ENCODE measurements at places on chromosomes 7 and 10.

DNA sequence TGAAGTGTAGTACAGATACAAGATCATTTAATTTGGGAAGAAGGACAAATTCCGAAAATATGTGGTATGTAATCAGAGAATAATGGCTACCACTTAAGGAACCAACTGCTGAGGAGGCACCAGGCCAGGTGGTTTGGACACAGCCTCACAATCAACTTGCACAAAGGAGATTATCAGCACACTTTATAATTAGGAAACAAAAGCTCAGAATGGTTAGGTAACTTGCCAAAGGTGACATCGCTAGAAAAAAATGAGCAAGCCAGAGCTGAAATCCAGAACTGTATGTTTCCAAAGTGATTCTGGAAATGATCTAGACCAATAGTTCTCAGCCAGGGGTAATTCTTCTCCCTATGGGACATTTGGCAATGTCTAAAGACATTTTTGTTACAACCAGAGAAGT is 36.6 kb downstream of the ERCC6 start:
- DNase-seq: no peak

DNA sequence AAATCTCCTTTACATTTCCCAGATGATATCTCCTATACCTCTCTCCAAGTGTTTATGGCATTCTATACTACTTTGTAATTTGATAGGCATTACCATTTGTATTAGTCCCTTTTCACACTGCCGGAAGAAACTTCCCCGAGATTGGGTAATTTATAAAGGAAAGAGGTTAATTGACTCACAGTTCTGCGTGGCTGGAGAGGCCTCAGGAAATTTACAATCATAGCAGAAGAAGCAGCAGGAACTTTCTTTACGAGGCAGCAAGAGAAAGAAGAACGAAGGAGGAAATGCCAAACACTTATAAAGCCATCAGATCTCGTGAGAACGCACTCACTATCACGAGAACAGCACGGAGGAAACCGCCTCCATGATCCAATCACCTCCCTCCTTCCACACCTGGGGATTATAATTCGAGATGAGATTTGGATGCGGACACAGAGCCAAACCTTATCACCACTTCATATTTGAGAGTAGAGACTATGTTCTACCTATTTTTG is 1194.6 kb downstream of the SORCS1 start:
- no peak for DNase-seq

- DNase-seq: no peak
These were observed 25.1 kb downstream of the SVIL start for GRCh38 chr10:29609696-29610095.

DNA sequence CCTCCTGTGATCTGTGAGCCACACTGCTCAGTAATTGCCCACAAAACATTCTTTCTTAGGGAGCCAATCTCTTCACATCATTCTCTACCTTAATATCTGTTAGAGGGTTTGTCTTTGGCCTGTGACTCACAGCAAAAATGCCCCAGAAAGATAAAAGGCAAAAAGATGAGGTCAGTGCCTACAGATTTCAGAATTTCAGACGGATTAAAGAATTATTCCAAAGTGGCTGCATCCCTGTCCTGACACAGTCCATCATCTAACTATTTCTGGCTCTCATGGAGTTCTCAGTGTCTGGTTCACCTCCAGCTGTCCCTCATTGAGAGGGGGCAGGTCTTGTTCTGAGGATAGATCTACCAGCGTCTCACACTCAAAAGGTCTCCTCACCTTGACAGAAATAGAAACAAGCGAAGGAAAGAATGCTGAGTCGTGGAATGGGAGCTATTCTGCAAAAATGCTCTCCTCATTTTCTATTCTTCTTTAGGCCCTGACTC is 138.5 kb upstream of the AOAH start:
- DNase-seq: peak; percentile 33

GRCh38 chr7:23106057-23106822 is 655 bp downstream of the KLHL7 start:
- DNase-seq: peak; percentile 57

- DNase-seq: no peak
These were observed 29.3 kb upstream of the CROT start for GRCh38 chr7:87316097-87316700.

DNA sequence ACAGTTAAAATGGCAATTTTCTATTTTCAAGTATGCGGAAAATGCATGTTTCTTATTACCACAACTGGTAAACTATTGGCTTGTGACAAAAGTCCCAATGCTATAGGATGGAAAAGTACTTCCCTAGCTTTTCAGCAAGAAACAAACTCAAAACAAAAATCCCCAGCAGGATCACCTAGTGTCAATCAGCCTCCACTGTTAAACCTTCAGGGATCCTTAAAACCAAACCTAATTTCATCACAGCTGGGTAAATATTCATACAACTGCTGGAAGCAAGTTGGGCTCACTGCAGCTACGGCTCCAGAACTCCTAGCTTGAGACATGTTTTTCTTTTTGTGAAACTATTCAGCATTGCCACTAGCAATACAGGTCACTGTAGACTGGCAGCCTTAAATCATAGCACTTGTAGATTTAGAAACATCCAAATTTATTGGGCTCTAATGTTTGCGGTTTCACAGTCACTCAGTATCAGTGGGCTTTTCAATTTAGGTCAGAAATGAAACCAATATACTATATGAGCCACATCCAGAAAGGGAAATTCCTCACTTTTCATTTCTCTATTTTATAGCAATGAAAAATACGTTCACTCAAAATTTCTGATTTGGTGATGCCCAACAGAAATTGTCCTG is 145.2 kb upstream of the ANK3 start:
- no peak for DNase-seq
